A549 treated with dexamethasone at 1 μM for 4 hours (cell line): ENCODE measurements at places on chromosomes 5 and 9. TPM values are rescaled to one million over a fixed set of nuclear protein-coding genes. Genes with fewer than 3 reads are reported as not detected.

The GLRA1 gene
- not detected in 5 replicates for total RNA-seq

The TRAF2 gene
- total RNA-seq: 34.2 to 59.3 TPM (median 51.5 TPM) in 5 replicates

The SHISAL2B gene
- total RNA-seq: not detected in 5 replicates

The TTLL11 gene
- total RNA-seq: 3.8 to 4.7 TPM (median 4.1 TPM) in 5 replicates

The SERINC5 gene
- 5.5 to 7.5 TPM (median 7.0 TPM) in 5 replicates for total RNA-seq

The CYLC2 gene
- total RNA-seq: not detected in 5 replicates

The GFI1B gene
- 0.05 to 0.17 TPM (median 0.06 TPM) in 5 replicates for total RNA-seq

The HAND1 gene
- 0.34 to 0.83 TPM (median 0.44 TPM) in 5 replicates for total RNA-seq

The CCL27 gene
- 0.13 TPM in 2 of 5 replicates, not detected in the others for total RNA-seq

The SLC6A7 gene
- 0.02 to 0.04 TPM in 2 of 5 replicates, not detected in the others for total RNA-seq

The ACER2 gene
- 2.2 to 4.3 TPM (median 3.0 TPM) in 5 replicates for total RNA-seq

The SV2C gene
- 0.01 TPM in 1 of 5 replicates, not detected in the others for total RNA-seq

The SLU7 gene
- total RNA-seq: 36.7 to 67.9 TPM (median 42.0 TPM) in 5 replicates

The GFM2 gene
- 21.2 to 26.1 TPM (median 23.3 TPM) in 5 replicates for total RNA-seq

The ZNF483 gene
- 0.50 to 0.94 TPM (median 0.56 TPM) in 5 replicates for total RNA-seq

The UGT3A1 gene
- total RNA-seq: not detected in 5 replicates

The ADCY2 gene
- total RNA-seq: not detected in 5 replicates

The CATSPER3 gene
- 0.21 to 0.49 TPM (median 0.37 TPM) in 5 replicates for total RNA-seq

The ORM2 gene
- total RNA-seq: not detected in 5 replicates

The NME5 gene
- not detected in 5 replicates for total RNA-seq

The CACNA1B gene
- total RNA-seq: 0.01 to 0.05 TPM (median 0.03 TPM) in 5 replicates

The CNOT6 gene
- total RNA-seq: 15.4 to 27.7 TPM (median 23.2 TPM) in 5 replicates

The C1QTNF3 gene
- total RNA-seq: 0.12 to 0.24 TPM (median 0.17 TPM) in 4 of 5 replicates, not detected in the other

The FOXD4L4 gene
- 0.04 to 0.07 TPM (median 0.05 TPM) in 3 of 5 replicates, not detected in the others for total RNA-seq

The SLC36A3 gene
- total RNA-seq: not detected in 5 replicates

The PDE4D gene
- total RNA-seq: 41.8 to 82.2 TPM (median 71.3 TPM) in 5 replicates

The HRCT1 gene
- total RNA-seq: 0.14 to 0.40 TPM (median 0.18 TPM) in 5 replicates

The WNT8A gene
- not detected in 5 replicates for total RNA-seq

The ESM1 gene
- not detected in 5 replicates for total RNA-seq

The PDE6A gene
- total RNA-seq: 0.20 to 0.32 TPM (median 0.30 TPM) in 5 replicates

The SCGB3A2 gene
- not detected in 5 replicates for total RNA-seq

The SLC25A2 gene
- total RNA-seq: not detected in 5 replicates

The IL5 gene
- total RNA-seq: 0.47 TPM in 1 of 5 replicates, not detected in the others

The ENC1 gene
- total RNA-seq: 3.4 to 4.0 TPM (median 3.6 TPM) in 5 replicates

The CCNB1 gene
- 223 to 265 TPM (median 256 TPM) in 5 replicates for total RNA-seq

The PCDHAC2 gene
- 3.2 to 4.6 TPM (median 4.2 TPM) in 5 replicates for total RNA-seq

The CAVIN4 gene
- 0.26 to 0.47 TPM (median 0.39 TPM) in 5 replicates for total RNA-seq

The SLC2A6 gene
- 12.7 to 20.1 TPM (median 17.2 TPM) in 5 replicates for total RNA-seq

The TSLP gene
- not detected in 5 replicates for total RNA-seq

The FSTL4 gene
- total RNA-seq: 4.2 to 6.0 TPM (median 4.9 TPM) in 5 replicates

The PRDM9 gene
- not detected in 5 replicates for total RNA-seq

The LCN15 gene
- total RNA-seq: 0.09 TPM in 2 of 5 replicates, not detected in the others

The FAM81B gene
- not detected in 5 replicates for total RNA-seq

The SPINK13 gene
- 0.13 to 0.31 TPM (median 0.19 TPM) in 4 of 5 replicates, not detected in the other for total RNA-seq

The MSX2 gene
- total RNA-seq: 3.2 to 3.6 TPM (median 3.6 TPM) in 5 replicates
